ENCODE measurements at places on chromosomes 1 and 21.

DNA sequence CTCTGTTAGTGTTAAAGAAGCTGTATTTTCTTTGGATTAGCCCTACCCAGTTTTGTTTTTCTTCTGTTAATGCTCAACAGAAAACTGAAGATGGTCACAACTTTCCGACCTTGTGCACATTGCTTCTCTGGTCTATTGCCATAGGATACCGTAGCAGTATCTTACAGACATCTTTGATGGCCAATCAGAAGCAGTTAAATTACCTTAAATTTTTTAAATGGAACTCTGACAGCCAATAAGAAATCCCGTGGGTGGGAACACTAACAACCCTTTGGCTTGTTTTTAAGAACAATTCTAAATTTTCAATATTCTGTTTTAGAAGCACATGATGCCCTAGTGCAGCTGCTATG is 17.2 kb downstream of the NFYC start:
- DNase-seq, result no peak

GRCh38 chr1:60942291-60942690 is 140.1 kb upstream of the NFIA start:
- no peak for DNase-seq

DNA sequence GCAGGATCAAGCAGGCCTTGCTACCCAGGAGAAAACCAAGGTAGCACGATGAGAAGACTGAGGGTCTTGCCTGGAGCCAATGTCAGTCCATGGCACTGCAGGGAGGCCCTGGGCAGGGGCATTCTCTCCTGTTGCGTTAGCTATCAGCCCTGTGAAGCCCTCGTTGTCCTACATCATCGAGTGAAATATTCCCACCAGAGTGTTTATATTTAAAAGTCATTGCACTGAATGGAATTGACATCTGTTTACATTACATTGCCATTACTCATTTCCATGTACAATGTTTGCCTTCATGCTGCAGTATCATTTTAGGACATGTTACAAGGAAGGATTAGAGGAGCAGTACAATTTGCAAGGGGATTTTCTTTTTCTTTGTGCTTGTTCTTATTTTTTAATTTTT is 243.9 kb downstream of the KAZN start:
- no peak for DNase-seq

DNA sequence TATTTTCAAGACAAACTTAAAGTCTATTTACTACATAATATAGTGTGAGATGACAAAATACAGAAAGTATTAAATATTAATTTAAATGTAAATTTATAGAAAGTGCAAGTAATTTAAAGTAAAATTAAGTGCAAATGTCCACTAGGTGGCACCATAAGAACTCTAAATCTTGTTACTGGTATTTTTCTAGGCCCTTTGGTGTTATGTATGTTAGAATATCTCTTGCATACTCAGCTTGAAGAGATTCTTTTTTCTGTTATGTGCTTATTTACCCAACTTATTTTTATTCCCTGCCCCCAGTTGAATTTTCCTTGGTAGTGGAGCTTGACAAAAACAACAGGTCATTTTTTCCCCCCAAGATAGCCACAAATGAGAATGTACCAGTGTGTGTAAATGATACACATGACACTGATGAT is 71.5 kb downstream of the RPS6KC1 start:
- peak; percentile 18 for DNase-seq

DNA sequence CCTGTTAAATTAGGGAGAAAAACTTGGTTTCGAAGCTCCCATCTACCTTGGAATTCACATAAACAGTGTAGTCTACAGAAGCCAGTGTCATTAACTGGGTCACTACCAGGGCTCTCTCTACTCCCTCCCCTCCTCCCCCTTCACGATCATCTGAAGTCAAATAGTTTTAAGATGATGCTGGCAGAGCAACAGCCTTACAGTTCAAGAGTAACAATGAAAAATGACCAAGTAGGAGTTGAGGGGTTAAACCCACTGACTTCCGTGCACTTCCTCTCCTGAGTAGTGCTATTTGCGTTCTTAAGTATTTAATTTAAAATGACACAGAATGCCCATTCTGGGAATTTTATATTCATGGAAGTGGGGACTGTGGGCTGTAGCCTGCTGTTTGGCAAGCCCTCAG is 236.9 kb downstream of the SIPA1L2 start:
- DNase-seq, result no peak

- DNase-seq, result no peak
These were observed 67.1 kb downstream of the SSBP3 start for GRCh38 chr1:54339126-54339525.

GRCh38 chr1:45654540-45655280 is 30.9 kb upstream of the CCDC17 start:
- DNase-seq, result no peak

- no peak for DNase-seq
These were observed 154.9 kb downstream of the RERE start for GRCh38 chr1:8662380-8663072.

DNA sequence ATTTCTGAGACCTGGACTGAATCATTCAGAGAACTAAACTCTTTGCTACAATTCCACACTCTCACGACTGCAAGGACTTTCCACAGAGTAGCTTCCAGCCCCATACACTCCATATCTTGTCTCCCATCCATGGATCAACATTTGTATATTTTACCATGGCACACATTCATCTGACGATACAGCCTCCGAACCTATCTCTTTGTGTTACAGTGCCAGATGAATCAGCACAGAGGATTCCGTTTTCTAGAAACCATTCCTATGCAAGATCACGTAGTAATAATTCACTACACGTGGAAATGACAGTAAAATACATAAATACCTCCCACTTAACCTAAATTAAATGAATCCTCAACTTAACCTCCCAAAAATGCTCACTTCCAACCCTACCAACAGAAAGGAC is 110.0 kb upstream of the PRDX6 start:
- no peak for DNase-seq

DNA sequence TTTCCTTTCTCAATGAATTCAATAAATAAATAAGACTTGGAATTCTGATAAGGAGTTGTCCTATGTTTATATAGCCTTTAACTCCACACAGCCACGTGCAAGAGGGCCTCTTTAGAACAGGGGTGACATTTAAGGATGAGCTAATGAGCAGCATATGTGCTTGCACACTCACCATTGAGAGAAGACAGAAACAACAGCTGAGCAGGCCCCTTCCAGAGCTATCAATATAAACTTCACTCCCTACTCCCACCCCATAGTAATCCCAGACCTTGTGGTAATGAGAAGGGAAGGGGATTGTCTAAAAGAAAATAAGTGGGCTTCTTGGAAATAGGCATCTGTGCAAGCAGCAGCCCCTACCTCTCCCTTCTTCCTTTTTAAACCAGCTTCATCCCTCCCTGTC is 176.0 kb downstream of the SEC16B start:
- no peak for DNase-seq

DNA sequence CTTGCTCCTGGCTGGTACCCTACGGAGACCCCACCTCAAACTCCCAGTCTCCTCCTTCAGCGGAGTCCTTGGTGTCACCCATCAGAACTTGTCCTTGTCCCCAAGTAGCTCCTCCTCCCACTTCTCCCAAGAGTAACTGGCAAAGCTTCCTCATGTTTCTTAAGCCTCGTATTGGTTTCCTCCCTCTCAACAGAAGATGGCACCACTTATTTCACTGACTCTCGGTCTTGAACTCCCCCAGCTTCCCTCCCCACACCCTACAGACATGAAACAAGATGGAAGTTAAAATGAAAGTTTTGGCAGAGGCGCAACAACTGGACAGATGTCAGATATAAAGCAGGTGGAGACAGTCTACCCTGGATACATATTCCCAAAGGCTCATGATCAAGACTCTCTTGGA is 13.4 kb downstream of the RAB7B start:
- DNase-seq, result no peak

- no peak for DNase-seq
These were observed 62.3 kb upstream of the COL11A1 start for GRCh38 chr1:103170609-103171008.

GRCh38 chr1:38451541-38451993 is 405.0 kb upstream of the POU3F1 start:
- no peak for DNase-seq

GRCh38 chr1:34362949-34363348 is 186.2 kb downstream of the C1orf94 start:
- no peak for DNase-seq

GRCh38 chr1:58997637-58998036 is 213.8 kb upstream of the JUN start:
- DNase-seq, result no peak

- DNase-seq, result no peak
These were observed 119.7 kb downstream of the APP start for GRCh38 chr21:26050857-26051256.

DNA sequence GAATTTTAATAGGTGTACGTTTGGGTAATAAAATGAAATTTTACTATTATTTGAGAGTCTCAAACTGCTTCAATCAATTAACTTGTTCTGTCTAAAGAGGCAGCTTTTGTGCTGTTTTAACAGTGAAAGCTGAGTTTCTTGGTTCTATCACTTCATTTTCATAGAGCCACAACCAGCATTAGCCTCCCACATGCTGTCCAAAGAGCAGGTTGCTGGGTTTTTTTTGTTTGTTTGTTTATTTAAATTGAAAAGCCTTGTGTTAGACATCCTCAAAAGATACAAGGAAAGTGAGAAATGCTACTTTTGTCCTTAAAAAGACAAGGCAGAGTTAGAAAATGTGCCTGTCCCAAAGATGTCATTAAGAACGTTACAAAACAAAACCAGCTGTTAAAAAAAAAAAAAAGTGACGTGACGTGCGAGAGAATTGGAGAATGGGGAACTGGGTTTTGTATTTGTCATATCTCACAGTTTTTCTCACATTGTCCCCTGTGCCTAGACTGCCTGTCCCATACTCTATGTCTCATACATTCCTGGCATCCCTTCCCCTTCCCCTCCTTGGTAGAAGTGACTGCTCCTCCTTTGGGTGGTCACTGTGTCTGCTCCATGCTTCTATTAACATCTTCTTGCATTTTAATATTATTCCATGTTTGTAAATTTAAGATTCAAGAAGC is 63.1 kb upstream of the CD34 start:
- no peak for DNase-seq

DNA sequence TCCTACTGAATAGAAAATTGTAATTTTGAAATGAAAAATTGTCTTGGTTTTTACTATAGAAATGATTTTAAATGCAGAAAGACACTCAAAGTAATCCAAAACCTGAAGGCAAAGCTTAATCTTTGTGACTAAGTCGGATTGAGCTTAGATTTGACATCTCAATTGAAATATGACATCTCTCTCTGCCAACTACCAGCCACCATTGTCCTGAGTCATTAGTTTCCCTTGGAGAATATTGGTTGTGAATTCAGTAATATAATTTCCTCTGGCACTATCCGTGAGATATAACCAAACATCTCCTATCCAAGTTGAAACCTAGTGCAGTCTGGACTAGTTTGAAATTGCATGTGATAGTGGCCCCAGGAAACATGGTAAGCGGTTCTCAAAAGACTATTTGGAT is 37.1 kb downstream of the PLA2G4A start:
- DNase-seq, result no peak

GRCh38 chr1:167658574-167659328 is 28.7 kb downstream of the RCSD1 start:
- no peak for DNase-seq

DNA sequence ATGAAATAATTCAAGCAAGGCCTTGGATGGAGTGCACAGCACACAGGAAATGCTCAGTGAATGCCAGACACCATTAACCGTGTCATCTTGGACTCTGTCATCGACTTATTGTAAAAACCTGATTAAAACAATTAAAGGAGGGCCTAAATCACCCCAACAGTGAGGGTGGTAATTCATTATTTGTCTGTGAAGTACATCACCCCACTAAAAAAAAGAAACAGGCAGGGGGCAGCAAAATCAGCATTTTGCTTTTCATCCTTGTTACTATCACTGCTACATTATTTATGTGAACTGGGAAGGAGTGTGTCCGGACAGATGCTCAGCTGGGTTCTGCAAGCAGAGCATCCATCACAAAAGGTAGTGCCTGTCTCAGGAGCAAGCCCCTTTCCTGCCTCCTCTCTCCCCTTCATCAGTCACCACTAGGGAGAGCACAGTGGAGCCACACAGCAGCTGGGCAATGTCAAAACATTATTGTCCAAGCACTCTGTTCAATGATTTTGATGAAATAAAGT is 98.5 kb downstream of the RERE start:
- DNase-seq, result no peak

- no peak for DNase-seq
These were observed 3.0 kb upstream of the RRP1 start for GRCh38 chr21:43786300-43786806.

DNA sequence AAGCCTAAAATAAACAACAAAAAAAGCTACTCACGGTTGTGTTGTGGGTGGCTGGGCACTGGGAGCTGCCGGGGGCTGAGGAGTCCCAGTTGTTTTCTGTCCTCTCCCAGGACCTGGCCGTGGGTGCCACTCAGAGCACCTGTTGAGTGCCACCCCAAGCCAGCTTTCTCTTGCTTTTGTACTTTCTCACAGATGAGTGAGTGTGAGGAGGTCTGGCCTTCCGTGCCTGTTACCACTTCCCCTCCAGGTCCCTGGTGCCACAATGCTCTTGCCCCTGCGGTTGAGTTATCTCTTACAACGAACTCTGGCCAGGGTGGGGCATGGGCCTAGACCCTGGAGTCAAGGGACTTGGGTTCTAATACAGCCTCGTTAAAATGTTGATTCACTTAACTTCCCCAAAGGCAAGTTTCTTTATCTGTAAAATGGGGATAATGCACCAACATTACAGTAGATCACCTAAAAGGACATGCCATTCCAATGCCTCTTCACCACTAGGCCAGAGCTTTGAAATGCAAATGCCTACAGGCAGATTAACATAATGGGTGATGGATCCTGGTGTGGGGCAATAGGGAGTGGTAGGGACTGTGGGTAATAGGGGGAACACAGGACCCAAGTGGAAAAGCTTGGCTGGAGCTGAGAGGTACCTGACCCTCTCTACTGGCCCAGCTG is at the start of gene CNR2:
Gene CNR2 (minus strand): TSS at position 151 of the 669 bp plus-strand sequence. CDS start 37,745 bp downstream, outside the sequence.
- no peak for DNase-seq

DNA sequence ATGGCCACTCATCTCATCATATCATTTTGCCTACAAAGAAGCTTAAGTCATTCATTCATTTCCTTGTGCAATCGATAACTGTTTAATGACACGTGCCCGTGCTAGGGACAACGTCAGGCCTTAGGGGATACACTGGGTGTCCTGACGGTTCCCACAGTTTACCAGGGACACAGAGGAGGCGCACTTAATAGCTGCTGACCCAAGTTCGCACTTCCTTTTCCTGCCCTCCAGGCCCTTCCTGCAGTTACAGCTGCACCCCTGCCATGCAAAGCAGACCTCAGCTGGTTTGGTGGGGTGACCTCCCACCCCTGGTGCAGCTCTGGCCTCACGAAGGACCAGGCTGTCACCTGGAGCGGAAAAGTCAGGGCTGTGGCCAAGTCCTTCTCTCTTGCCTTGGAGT is 4.2 kb downstream of the SPATA21 start:
- DNase-seq, result no peak

- DNase-seq, result no peak
These were observed 17.2 kb upstream of the PTAFR start for GRCh38 chr1:28193701-28194161.

All from NCI-H1417 treated with DMSO at 0.1 percent for 48 hours (cell line).